ENCODE measurements at places on chromosomes 13 and 19. TPM values are rescaled to one million over a fixed set of nuclear protein-coding genes. Genes with fewer than 3 reads are reported as not detected.

SLITRK1 gene
- total RNA-seq: not detected

SIAH3 gene
- total RNA-seq: not detected

PABPC3 gene
- total RNA-seq: 0.59 TPM

- H3K27ac ChIP-seq: no peak overlapping the region
- H3K36me3 ChIP-seq: peaks cover 12% of the 10 kb centered on the region
- H3K4me3 ChIP-seq: no peak overlapping the region
- DNase-seq: no peak
- no peaks in the 10 kb centered on the region for H3K27me3 ChIP-seq
These were observed 51.9 kb downstream of the DNM2 start for GRCh38 chr19:10769533-10770491.

CNN1 gene
- 0.64 TPM for total RNA-seq

DNA sequence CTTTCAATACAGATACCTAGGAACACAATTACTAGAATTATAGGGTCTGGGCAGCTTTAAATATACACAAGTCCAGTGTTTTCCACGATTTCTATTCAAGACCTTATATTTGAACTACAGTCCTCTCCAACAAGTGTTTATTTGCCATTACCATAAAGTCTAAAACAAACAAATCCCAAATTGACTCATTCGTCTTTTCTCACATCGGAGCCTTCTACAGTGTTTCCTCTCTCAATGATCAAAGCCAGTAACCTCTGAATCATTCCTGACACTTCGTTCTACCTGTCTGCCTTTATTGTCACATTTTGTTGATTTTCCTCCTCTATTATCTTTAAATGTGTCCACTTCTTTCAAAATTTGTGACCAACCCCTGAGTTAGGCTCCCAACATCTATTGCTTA lies 1356.5 kb upstream of the SLC10A2 start:
- H3K27ac ChIP-seq: no peak overlapping the region
- H3K4me3 ChIP-seq: no peak overlapping the region
- H3K4me1 ChIP-seq: no peaks in the 10 kb centered on the region

DNA sequence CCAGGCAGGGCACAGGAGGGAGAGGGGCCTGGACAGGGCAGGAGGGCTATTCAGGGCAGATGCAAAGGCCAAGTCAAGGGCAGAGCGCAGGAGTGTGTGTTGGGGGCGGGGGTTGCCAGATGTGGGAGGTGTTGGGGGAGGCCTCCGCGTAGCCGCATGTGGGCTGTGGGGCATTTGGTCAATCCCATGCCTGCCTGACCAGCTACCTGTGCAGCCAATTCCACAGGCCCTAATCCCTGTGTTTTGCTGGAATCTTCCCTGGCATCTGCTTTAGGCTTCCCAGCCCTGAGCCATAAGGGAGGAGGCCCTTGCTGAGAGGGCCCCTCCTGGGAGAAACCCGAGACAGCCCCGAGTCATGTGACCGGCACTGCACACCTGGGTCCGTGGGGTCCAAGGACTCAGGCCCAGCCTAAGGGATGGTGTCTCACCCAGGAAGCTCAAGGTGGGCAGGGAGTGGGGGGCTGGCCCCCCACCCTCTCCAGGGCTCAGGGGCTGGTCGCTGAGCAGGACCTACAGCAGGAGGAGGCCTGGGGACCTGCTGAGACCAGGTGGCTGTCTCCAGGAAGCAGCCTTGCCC lies 20.3 kb downstream of the RFX1 start:
- no peak overlapping the region for H3K4me3 ChIP-seq
- DNase-seq: no peak
- H3K27ac ChIP-seq: no peak overlapping the region
- H3K36me3 ChIP-seq: 0 out of 2 replicates have a peak, but pooled peaks cover under 1% of the 10 kb centered on the region
- H3K4me1 ChIP-seq: peaks cover 8% of the 10 kb centered on the region

DNA sequence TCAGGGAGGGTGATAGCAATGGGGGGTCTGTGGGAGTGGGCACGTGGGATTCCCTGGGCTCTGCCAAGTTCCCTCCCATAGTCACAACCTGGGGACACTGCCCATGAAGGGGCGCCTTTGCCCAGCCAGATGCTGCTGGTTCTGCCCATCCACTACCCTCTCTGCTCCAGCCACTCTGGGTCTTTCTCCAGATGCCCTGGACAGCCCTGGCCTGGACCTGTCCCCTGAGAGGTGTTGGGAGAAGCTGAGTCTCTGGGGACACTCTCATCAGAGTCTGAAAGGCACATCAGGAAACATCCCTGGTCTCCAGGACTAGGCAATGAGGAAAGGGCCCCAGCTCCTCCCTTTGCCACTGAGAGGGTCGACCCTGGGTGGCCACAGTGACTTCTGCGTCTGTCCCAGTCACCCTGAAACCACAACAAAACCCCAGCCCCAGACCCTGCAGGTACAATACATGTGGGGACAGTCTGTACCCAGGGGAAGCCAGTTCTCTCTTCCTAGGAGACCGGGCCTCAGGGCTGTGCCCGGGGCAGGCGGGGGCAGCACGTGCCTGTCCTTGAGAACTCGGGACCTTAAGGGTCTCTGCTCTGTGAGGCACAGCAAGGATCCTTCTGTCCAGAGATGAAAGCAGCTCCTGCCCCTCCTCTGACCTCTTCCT lies 9.3 kb upstream of the CEACAM7 start:
- H3K36me3 ChIP-seq: no peaks in the 10 kb centered on the region
- no peak overlapping the region for H3K27ac ChIP-seq
- peaks cover 6% of the 10 kb centered on the region for H3K4me1 ChIP-seq
- H3K4me3 ChIP-seq: no peak overlapping the region
- no peak for DNase-seq
- H3K27me3 ChIP-seq: peaks cover 21% of the 10 kb centered on the region

- H3K4me3 ChIP-seq: no peak overlapping the region
- H3K4me1 ChIP-seq: no peaks in the 10 kb centered on the region
- H3K27ac ChIP-seq: no peak overlapping the region
- H3K27me3 ChIP-seq: no peaks in the 10 kb centered on the region
- H3K36me3 ChIP-seq: peaks cover 29% of the 10 kb centered on the region
These were observed 19.8 kb downstream of the EPN1 start for GRCh38 chr19:55694656-55695491.

Data from HCT116 (cell line).